Type B pancreatic cell (in vitro differentiated cells): ENCODE measurements at places on chromosomes 4 and X.

- no peak for DNase-seq
Measured at GRCh38 chrX:13365161-13365560, 45.3 kb upstream of the ATXN3L start.

GRCh38 chr4:140875746-140876452 lies 119.7 kb upstream of the TBC1D9 start:
- no peak for DNase-seq

- no peak for DNase-seq
Measured at GRCh38 chrX:31036895-31037294, 34.9 kb downstream of the FTHL17 start.

DNA sequence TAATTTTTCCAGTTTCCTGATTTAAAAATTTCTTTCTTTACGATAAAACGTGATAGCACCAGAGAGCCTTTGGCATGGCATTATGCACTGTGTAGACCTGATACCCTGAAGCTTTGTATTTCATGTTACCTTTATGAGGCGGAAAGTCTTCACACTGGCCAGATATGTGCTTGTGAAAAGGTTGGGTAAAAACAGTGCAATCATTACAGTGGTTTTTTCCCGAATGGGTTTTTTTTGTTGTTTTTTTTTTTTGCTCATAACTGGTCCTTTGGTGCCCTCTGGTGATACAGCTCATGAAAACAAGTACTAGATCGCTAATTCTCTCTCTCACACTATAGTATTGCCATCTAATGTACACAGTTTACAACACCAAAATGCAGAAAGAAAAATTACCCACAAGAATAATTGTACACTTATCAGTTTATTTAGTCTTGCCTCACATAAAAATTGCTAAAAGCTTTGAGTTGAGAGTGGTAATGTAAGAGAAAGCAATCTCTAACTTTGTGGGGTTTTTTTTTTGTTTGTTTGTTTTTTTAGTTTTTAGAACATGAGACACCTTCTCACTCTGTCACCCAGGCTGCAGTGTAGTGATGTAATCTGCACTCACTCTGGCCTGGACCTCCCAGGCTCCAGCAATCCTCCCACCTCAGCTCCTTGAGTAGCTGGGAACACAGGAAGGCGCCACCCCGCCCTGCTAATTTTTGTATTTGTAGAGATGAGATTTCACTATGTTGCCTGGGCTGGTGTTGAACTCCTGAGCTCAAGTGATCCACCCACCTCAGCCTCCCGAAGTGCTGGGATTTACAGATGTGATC lies 21.3 kb downstream of the SPCS3 start:
- DNase-seq, result no peak

DNA sequence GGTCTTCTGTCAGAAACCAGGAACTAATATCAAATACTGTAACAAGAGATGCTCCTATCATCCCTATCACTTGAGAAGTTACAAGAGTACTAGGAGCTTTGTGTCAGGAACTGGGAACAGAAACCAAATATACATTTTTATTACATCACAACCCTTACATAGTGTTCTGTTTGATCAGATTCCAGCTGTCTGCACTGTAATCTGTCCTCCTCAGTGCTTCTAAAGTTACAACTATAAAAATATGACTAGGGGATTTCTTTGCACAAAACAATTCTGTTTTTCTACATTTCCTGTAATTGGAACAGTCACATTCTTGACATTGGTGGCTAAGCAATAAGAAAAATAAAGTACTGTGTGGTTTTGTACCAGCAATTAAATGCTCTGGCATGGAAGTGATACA lies 686.0 kb downstream of the PDHA2 start:
- no peak for DNase-seq

- no peak for DNase-seq
Measured at GRCh38 chrX:134603806-134604700, 54.2 kb downstream of the PLAC1 start.

DNA sequence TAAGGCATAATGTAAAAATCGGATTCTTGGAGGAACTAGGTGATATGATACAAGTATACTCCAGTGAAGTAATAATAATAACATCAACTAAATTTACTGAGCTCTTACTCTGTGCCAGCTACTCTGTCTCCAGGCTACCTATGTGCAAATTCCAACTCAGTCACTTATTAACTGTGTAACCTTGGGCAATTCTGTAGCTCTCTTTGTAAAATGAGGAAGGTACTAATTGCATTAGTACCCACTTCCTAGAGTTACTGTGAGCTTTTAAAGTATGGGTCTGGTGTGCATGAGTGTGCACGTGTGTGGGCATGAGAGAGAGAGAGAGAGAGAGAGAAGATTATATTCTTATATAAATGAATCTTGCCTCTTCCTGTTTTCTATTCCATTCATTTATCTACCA lies 169.9 kb downstream of the KCNIP4 start:
- no peak for DNase-seq

GRCh38 chr4:185209031-185209851 lies at the start of gene SNX25:
Gene SNX25, plus strand, starts transcription at chr4:185209598. Its CDS starts 229 bp downstream, at chr4:185209827.
- peak; percentile 88 for DNase-seq

DNA sequence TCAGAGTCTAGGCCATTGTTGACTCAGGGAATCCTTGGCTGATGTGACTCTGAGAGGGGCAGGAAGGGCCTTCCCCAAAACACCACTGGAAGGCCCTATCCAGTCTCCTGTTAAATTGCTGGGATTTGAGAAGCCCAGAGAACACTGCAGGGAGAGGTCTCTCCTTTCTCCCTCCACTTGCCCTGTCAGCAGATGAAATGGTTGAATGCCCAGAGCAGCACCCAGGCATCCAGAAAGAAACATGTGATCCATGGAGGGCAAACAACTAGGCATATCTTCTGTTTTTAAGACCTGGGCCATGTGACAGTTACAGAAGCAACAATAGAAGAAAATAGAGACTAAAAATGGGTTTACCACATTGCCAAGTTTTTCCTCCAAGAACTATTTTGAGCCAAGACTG lies 291.1 kb downstream of the QDPR start:
- DNase-seq, result no peak

DNA sequence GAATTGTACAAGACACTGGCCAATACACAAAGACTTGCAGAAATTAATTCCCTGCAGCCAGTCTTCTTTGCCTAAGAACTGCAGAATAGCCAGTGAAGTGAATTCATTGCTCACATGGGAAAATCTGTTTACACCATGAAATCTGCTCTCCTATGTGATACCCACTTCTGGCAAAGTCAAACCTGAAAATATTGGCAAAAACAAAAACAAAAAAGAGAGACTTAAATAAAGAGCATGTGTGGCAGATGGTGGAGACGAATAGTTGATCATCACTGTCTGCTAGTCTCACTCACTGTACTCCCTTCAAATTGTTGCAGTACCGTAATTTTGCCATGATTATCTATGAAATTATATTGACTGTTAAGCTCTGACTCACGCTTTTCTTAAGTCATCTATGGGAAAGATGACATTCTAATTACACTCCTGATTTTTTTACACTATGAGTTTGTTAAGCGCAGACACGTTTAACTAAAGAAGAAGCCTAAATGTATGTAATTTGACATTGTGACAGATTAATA lies 406.8 kb downstream of the PCDH7 start:
- DNase-seq, result no peak

DNA sequence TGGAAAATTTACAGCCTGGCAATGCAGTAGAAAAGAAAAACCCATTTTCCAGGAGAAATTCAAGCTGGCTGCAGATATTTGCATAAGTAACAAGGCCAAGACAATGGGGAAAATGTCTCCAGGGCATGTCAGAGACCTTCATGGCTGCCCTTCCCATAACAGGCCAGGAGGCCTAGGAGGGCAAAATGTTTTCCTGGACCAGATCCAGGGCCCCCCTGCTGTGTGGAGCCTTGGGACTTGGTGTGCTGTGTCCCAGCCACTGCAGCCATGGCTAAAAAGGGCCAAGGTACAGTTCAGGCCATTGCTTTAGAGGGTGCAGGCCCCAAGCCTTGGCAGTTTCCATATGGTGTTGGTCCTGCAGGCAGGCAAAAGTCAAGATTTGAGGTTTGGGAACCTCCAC lies 29.8 kb downstream of the SOX3 start:
- DNase-seq, result no peak

- no peak for DNase-seq
Measured at GRCh38 chrX:43817444-43817843, 64.8 kb downstream of the MAOB start.

GRCh38 chrX:124117325-124117724 lies 155.8 kb downstream of the STAG2 start:
- no peak for DNase-seq

DNA sequence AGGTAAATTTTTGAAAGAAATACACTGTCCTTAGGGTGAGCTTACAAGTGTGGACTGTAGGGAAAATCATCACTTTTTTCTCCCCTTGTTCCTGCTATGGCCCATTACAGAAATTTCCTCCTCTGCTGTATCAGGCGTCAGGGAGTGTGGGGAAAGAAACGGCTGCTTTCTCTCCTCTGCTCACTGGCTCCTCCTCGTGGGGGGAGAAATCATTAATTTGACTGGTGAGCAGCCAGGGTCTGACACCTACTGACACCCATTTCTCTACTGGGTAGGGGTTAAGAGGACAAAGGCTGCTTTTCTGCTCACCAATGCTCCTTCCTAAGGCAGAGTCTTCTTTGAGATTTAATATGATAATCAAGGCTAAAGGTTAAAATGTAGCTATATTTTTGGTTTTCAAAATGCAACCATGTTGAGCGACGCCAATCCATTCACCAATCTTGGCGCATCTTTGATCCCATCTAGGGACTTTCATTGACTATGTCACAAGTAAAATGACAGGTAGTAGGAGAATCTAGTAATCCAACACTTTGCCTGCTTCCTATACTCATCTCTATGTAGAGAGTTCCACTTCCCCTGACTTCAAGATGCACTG lies 25.1 kb downstream of the SETD7 start:
- DNase-seq, result no peak

- no peak for DNase-seq
Measured at GRCh38 chr4:15781427-15782095, 3.4 kb downstream of the CD38 start.

DNA sequence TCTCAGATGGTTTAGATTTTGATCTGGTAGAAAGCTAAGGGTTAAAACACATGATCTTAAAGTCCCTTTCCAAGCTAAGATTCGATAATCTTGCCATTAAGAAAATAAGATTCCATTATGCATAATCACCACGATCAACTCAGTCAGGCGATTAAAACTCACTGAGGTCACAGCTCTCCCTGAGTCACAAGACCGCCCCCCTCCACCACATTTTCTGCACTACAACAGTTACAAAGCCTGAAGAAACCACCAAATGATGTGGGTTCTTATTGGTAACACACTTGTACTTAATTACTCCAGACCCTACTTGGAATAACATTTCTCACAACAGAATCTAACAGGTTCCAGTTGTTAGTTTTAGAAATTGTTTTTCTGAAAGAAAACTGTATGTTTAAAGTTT lies 62.8 kb downstream of the SH3KBP1 start:
- no peak for DNase-seq

DNA sequence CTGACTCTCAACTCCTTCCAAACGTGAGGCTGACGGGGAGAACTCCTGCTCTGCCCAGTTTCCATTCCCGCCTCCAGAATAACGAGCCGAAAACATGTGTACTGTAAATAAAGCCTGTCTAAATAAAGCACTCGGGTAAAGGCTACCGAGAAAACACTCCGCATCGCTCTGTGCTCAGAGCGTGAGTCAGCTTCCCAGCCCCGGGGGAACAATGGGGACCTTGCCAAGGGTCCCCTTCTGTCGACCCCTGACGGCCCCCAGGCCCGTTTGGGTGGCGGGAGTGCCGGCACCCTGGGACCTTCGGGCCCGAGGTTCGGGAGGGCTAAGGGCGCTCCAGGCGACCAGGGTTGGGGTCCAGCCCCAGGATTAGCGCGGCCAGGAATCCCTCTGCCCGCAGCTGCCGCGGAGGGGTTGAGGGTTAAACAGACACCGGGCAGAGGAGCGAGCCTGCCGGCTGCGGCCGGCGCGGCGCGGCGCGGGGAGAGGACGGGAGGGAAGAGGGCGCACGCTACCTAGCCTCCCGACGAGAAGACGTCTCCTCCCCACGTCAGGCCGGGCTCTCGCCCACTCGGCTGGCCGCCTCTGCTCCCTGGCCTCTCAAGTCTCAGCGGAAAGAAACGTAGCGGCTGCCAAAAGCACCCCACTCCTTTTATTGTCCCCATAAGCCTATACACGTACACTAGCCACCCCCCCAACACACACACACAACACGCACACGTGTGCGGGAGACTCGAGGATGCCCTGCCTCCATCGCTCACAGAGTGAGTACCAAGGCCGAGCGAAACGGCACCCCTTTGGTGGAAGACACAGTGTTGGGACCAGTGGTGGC lies 85.5 kb downstream of the BCOR start:
- DNase-seq, result no peak

DNA sequence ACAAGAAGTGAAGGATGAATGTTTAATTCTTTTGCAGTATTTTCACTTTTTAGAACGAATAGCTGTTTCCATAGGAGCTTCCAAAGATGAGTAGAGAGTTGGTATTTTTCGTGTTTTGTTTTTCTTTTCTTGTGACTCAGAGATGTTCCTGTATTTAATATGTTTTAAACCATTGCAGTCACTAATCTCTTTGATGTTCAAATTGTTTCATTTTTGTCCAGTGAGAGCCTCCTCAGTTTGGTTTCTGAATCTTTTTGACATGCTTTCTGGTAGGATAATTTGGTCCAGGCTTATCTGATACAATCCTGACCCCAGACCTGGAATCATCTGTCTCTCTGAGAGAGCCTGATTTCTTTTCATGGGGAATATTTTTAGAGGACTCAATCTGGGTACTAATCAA lies 41.6 kb downstream of the BEX3 start:
- DNase-seq, result no peak

DNA sequence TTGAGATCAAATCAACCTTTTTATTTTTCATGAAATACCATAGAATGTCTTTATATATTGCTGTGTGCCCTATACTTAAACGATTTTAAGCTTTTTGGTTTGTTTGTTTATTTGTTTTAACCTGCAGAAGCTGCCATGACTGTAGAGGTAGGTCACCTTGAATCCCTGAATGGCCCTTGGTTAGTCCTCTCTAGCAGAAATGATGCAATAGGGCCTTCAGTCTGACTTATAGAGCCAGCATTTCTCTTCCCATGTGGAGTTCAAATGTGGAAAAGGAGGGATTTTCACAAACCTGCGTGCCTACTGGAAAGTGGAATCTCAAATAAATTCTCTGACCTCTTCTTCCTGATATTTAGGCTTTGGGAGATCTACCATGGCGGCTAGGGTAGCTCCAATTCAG lies 327.9 kb downstream of the MAPK10 start:
- no peak for DNase-seq

- DNase-seq, result no peak
Measured at GRCh38 chrX:13876652-13877051, 59.8 kb upstream of the GPM6B start.

GRCh38 chr4:162727232-162727631 lies 439.5 kb downstream of the NAF1 start:
- DNase-seq, result no peak

- no peak for DNase-seq
Measured at GRCh38 chrX:37692918-37693317, 7.3 kb downstream of the XK start.
